ENCODE measurements at places on chromosomes 7 and 10. TPM values are rescaled to one million over a fixed set of nuclear protein-coding genes. Genes with fewer than 3 reads are reported as not detected.

DNA sequence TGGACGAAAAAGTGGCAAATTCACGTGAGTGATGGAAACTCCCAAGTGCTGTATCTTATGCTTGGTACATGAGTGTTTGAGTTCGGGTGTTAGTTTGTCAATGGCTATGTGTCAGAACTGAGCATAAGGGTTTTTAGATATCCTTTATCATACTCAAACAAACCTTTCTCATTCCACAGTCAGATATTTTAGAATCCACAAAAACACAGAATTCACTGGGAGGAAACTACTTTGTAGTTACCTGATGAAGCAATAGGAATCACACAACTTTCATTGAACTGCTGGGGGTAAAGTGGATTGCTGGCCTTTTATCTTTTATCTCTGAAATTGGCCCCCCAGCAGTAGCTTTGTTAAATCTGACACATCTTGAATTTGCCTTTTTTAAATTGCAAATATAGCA lies 64.0 kb downstream of the DKK1 start:
- H3K27ac ChIP-seq: no peak overlapping the region
- DNase-seq: no peak
- no peaks in the 10 kb centered on the region for H3K4me1 ChIP-seq
- no peak overlapping the region for H3K4me3 ChIP-seq

The OR2A12 gene
- total RNA-seq: not detected

The GRID2IP gene
- 0.07 TPM for total RNA-seq

GRCh38 chr10:90462749-90463470 lies 394.9 kb downstream of the HTR7 start:
- no peak overlapping the region for H3K4me3 ChIP-seq
- H3K36me3 ChIP-seq: no peaks in the 10 kb centered on the region
- DNase-seq: no peak
- H3K27me3 ChIP-seq: no peaks in the 10 kb centered on the region
- H3K27ac ChIP-seq: no peak overlapping the region
- H3K4me1 ChIP-seq: no peaks in the 10 kb centered on the region

The DRGX gene
- not detected for total RNA-seq

DNA sequence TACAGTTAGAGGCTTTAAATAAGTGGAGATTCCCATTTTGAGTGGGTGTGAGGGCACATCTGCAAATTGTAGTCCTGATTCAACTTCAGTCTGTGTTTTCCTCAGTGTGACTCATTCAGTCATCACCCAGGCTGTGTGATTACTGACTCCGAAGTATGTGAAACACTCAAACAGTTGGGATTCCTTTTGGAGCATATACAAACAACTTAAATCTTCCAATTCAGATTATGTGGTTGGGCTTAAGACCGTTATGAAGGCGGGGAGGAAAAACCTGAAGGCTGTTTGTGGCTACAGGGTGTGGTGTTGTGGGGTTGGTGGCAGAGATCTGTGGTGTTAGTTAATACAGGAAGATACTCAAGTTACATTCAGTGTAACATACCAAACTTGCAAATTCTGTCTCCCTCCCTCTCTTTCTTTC lies 259.7 kb upstream of the FERD3L start:
- no peaks in the 10 kb centered on the region for H3K27me3 ChIP-seq
- peaks cover 11% of the 10 kb centered on the region for H3K4me1 ChIP-seq
- no peak for DNase-seq
- H3K36me3 ChIP-seq: no peaks in the 10 kb centered on the region

All from activated CD4-positive, alpha-beta T cell treated with anti-CD3 and anti-CD28 coated beads, Interleukin-2, amount 10 ng/mL, durations not matched to agents 7 days and 5 days (primary cell).